ENCODE measurements at places on chromosomes 16 and 17.

DNA sequence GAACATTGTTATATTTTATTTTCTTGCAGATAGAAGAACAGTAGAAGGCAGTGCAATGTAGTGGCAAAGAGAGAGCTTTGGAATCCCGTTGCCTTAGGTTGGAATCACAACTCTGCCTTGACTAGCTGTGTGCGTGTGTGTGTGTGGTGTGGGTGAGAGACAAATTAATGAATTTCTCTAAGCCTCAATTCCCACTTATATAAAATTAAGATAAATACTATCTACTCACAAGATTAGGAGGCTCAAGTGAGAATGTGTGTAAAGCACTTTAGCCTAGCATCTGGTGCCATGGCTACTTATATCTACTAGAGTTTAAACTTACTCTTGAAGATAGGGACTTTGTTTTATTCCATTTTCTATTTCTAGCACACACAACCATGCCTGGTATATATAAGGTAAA is 12.8 kb downstream of the CPD start:
- no peak for DNase-seq

DNA sequence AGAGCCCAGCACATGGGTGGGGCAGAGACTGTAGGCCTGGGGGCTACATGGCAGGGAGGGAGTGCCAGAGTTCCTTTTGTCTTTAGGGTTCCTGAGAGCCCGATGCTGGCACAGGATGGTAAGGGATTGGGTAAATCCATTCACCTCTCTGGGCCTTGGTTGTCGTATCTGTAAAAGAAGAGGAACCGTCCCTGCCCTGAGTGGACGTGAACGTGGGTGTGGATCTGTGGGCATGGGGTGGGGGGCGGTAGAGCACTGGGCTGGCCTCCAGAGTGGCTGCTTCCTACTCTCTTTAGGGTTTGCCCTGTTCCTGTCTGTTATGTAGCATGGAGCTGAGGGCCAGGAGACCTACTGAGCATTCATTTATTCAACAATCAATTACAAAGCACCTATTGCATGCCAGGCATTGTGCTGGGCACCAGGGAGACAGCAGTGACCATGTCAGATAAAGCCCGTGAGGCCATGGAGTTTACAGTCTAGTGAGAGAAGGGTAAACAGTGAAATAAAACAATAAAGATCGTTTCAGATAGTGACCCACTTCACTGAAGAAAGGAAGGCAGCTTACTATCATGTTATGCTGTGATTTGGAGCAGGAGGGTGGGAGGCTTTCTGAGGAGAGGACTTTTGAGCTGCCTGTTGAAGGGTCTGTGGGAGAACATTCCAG is 13.1 kb upstream of the TCAP start:
- DNase-seq, result no peak

DNA sequence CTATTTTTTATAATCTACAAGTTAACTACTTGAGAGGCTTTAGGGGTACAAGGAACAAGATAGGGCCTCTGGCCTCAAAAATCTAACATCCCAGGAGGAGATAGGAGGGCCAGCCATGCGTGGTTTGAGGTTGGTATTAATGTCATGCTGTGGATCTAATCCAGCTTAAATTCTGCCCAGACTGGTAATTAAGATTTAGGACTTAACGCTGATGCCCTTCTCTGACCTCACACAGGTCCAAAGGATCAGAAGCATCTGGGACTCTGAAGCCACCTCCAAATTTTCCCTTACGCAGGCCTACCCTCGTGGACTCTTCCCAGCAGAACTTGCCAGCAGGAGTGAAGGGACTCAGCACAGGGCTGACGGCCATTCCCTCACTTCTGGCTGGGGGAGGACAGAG is 15.1 kb downstream of the SLC6A4 start:
- no peak for DNase-seq

GRCh38 chr16:3179651-3180050 is 8.4 kb upstream of the OR1F1 start:
- no peak for DNase-seq

DNA sequence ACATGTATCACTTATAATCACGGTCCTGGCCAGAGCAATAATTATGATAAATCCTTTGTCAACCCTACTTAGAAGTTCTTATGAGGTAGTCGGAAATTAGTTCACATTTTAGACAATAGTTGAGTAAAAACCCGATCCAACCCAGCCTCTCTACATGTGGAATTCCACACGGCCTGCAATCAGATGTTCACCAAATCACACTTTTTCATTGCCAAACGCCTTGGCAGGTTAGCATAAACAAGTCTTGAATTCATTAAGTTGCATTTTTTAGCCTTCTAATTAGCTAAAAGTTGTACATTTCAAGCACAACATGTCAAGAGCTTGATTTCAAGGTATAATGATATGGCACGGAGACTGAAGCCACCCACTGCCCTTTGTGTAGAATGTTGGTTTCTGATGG is 65.3 kb downstream of the FOXL1 start:
- no peak for DNase-seq

- no peak for DNase-seq
Observed at GRCh38 chr17:73255671-73256181, 6.0 kb downstream of the CPSF4L start.

DNA sequence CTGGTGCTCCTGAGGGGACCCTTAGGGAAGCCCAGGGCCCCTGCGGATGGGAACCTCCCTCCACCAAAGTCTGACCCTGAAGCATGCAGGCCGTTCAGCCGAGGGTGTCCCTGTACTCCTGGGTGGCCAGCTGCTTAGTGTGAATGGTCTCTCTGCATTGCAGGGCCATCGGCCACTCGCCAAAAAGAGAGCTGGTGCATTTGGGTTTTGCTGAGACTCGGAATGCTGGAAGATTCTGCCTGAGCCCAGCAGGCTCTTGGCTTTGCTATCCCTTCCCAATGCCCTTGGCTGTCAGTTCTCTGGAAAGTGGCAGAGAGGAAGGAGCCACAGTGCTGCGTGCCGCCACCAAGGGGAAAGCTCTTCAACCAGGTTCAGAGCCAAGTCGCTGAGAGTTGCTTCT is 2.8 kb downstream of the MEOX1 start:
- DNase-seq, result no peak

GRCh38 chr16:65655802-65656201 is 533.9 kb upstream of the CDH11 start:
- DNase-seq, result no peak

- no peak for DNase-seq
Observed at GRCh38 chr16:66278604-66279262, 87.8 kb upstream of the CDH5 start.

DNA sequence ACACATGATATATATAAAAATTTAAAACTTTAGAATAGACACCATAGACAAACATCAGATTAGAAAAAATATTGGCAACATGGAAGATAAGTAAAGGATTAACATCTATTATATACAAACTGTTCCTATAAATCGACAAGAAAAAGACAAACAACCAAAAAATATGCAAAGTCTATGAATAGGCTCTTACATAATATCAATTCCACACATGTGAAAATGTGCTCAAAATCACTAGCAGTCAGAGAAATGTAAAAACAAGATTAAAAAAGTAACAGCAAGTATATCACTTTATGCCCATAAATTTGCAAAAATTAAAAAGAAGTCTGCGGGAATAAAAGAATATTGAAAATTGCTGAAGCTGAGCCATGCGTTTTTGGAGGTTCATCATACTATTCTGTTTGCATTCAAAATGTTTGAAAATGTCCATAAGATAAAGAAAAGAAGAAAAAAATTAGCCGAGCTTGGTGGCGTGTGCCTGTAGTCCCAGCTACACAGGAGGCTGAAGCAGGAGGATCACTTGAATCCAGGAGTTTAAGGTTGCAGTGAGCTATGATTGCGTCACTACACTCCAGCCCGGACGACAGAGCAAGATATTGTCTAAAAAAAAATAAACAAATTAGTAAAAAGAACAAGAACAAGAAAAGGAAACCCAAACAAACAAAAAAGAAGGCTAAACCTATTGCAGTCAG is 11.2 kb upstream of the ERN2 start:
- DNase-seq, result no peak

GRCh38 chr17:78412403-78412802 is 34.0 kb downstream of the PGS1 start:
- DNase-seq, result no peak

- no peak for DNase-seq
Observed at GRCh38 chr17:57331423-57331822, 75.1 kb downstream of the MSI2 start.

DNA sequence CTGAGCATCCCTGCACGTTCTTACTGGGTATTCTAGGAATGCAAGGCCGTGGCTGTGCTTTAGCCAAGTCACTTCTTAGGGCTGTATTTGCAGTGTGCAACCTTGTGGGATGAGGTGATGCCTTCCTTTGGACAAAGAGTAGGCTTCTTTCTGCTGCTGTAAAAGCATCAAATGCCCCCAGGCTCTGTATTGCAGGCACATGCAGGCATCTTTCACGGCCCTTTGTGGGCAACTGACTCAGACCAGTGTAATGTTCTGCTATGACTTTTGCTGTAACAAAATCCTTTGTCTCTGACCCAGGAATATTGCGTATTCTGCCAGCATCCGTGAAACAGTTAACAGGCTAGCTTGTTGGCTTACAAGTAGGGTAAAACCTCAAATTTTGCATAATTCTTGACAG is 30.9 kb upstream of the GCSH start:
- DNase-seq, result no peak

- DNase-seq, result no peak
Observed at GRCh38 chr16:75322740-75323139, 71.3 kb upstream of the BCAR1 start.

GRCh38 chr16:31487720-31488467 is 5.0 kb downstream of the SLC5A2 start:
- no peak for DNase-seq

DNA sequence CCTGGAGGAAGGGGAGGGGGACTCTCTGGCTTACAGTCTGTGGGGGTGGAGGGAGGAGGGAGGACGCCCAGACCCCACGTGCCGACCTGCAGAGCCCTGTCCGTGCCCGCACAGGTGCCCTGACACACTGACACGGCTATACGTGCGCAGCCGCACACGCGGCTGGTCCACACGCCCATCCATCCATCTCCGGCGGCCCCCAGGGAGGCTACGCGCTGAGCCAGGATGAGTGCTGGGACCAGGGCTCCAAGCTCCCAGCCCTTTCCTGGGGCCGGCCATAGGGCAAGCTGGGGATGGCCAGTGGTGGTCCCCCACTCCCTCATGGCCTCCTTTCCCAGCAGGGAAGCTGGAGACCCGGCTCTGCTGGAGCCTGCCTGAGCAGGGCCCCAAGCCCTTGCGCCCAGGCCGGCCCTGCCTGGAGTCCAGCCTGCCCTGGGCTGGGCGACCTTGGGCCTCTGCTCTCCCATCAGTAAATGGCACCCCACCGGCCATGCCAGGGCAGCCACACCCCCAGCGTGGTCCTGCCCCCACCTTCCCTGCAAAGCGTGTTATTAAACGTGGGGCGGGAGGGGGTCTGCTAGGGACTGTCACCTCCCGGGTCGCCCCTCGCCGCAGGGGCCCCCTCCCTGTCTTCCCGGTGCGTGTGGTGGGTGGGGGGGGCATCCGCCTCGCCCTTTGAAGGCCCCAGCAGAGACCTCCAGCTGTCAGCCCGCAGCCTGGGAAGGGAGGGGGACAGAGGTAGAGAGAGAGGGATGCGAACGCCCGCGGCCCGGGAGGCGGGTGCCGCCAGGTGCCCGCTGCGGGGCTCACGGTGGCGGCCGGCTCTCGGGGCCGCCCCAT is 863 bp downstream of the CASKIN1 start:
- DNase-seq, result no peak

DNA sequence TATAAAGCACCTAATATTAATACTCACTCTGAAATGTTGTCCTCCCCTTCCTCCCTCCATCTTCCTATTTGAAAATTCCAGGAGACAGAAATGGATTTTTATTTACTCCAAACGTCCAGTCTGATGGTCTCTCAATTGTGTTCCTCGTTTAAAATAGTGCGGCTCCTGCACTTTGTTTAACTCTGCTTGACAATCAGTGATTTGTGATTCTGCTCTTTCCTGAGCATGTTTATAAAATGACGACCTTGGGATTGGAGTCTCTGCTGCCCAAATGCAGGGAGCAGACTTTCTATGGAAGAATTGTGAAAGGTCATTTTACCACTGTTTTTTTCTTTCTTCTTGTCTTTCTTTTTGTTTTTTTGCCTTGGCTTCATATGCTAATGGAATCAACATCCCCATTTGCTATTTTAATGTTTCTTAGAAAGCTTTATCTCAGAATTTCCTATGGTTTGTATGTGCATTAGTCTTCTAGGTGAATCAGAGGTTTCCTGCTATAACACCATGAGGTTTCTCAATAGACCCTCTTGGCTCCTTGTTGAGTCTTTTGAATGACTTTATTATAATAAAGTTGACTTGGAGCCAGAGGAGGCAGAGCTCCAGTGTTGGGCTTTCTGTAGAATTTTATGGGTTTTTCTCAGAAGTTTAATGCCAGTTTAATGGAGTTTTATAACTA is 376.5 kb downstream of the CDH11 start:
- DNase-seq, result no peak

DNA sequence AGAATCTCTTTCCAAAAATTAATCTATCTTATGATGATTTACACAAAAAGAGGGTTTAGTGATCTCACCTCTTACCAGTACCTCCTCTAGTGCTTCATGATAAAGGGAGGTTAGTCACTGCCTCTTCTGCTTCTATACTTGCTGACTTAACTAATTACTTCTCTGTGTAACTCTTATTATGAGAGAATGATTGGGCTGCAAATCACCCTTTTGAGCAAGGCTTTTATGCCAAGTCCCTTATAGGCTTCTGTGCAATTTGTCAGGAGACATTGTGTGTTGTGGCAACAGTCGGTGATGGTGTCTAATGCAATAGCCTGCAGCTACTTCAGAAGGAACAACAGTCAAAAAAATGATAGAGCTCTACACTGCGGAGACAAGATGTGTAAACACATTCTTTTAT is 1568.1 kb upstream of the GOT2 start:
- no peak for DNase-seq

- DNase-seq, result no peak
Observed at GRCh38 chr17:15255713-15256454, 9.2 kb downstream of the PMP22 start.

DNA sequence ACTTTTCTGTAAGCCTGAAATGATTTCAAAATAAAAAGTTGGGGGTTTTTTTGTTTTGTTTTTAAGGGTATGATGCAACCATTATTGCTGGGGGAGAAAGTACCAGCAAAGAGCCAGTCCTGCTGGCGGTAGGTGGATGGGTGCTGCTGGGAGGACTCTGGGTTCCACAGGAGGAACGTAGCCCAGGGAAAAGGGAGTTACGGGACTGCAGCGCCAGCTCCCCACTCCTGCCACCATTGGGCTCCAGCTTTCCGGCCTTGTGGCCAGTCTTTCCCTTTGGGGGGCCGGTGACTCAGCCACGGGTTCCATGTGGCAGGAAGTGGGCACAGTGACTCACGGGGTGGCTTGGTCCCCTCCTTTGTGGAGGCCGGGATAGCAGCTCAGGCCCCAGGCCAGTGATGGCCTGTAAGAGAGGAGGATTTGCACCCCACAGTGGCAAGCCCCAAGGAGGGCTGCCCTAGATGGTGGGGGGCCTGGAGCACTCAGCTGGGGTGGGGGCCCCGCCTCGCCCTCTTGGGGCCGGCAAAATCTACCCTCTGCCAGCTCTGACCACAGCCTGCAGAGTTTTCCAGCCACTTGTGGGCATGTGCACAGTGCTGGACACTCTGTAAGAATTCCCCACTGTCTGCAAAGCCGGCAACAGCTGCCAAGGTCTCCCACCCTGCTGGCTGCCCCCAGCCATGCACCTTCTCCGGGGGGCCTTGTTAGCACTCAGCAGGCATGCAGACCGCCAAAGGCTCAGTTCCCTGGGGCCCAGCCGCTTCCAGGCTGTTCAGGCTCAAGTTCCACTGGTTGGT is 30.4 kb downstream of the SOCS3 start:
- no peak for DNase-seq

Measured in HFF-Myc (cell line).